ENCODE measurements at places on chromosomes 3 and 15.

- no peak for DNase-seq
Measured at GRCh38 chr3:4065085-4065484, 238.1 kb upstream of the SETMAR start.

GRCh38 chr3:130516645-130517512, at the start of gene COL6A6:
Gene COL6A6 (plus strand): TSS chr3:130517177. CDS start chr3:130560365, 43,188 bp downstream.
- DNase-seq = no peak

- DNase-seq = no peak
Measured at GRCh38 chr3:15384510-15385237, 42.7 kb downstream of the METTL6 start.

GRCh38 chr3:10521772-10522441, 16.5 kb upstream of the ATP2B2 start:
- DNase-seq = no peak

DNA sequence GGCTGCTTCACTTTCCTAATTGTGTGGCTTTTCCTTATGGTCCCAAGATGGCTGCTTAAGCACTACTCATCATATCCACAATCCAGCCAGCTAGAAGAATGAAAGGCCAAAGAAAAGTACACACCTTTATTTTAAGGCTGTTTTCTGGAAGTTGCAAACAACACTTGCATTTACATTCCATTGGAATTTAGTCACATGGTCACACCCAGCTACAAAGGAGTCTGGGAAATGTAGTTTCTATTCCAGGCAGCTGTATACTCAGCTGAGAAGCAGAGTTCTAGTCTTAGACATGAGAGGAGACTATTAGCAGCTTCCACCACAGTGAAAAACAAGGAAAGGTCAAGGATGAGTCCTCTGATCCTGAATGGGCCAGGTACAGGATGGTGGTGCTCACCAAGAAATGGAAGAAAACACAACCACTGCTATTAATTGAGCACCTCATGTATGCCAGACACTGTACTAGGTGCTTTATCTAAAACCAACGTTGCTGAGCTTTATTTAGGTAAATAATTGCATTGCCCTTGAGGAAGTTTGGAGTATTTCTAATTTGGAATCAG, 28.0 kb upstream of the ATG7 start:
- DNase-seq = no peak

GRCh38 chr3:133620066-133620784, 41.5 kb downstream of the TOPBP1 start:
- DNase-seq = no peak

- no peak for DNase-seq
Measured at GRCh38 chr3:100129941-100130340, 15.6 kb upstream of the FILIP1L start.

DNA sequence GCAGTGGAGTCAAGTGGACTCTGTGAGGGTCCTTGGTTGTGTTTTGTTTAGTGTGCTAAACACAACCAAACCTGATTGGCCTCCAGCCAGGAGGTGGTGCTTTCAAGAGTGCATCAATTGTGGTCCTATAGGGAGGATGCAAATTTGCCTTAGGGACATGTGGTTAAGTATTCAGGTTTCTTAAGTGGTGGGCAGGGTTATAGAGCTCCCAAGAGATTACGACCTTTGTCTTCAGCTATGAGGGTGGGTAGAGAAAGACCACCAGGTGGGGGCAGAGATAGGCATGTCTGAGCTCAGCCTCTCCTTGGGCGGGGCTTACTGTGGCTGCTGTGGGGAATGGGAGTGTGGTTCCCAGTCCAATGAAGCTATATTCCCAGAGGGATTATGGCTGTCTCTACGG, 186.6 kb downstream of the SQOR start:
- DNase-seq = no peak

GRCh38 chr3:64215559-64215958, 9.7 kb downstream of the PRICKLE2 start:
- DNase-seq = no peak

DNA sequence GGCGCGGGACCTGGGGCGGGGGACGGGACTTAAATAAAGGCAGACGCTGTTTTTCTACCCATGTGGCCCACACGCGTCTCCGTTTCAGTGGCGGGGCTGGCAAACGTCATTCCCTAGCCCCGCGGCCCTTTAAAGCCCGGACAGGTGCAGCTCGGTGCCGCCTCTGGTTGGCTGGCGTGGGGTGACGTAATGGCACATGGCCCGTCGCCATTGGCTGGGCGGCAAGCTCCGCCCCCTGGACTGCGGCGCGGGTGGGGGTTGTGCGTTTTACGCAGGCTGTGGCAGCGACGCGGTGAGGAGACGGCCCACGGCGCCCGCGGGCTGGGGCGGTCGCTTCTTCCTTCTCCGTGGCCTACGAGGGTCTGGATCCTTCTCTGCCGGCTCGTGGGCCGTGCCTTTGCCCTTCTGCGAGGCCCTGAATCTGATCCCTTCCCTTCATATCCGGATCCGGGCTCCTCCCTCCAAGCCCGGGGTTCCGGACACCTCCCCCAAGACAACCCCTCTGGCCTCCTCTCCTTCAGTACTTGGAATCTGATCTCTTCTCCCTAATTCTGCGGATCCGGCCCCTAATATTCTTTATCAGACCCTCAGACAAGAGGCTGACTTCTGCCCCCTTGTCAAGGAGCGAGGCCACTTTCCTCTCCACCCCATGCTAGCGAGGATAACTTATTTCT, at the start of gene CRELD1:
Gene CRELD1 (plus strand): TSS at position 274 of the 674 bp plus-strand sequence. CDS start 605 bp downstream, outside the sequence.
- DNase-seq = peak; percentile 90

GRCh38 chr3:2976212-2976611, 134.0 kb downstream of the IL5RA start:
- no peak for DNase-seq

DNA sequence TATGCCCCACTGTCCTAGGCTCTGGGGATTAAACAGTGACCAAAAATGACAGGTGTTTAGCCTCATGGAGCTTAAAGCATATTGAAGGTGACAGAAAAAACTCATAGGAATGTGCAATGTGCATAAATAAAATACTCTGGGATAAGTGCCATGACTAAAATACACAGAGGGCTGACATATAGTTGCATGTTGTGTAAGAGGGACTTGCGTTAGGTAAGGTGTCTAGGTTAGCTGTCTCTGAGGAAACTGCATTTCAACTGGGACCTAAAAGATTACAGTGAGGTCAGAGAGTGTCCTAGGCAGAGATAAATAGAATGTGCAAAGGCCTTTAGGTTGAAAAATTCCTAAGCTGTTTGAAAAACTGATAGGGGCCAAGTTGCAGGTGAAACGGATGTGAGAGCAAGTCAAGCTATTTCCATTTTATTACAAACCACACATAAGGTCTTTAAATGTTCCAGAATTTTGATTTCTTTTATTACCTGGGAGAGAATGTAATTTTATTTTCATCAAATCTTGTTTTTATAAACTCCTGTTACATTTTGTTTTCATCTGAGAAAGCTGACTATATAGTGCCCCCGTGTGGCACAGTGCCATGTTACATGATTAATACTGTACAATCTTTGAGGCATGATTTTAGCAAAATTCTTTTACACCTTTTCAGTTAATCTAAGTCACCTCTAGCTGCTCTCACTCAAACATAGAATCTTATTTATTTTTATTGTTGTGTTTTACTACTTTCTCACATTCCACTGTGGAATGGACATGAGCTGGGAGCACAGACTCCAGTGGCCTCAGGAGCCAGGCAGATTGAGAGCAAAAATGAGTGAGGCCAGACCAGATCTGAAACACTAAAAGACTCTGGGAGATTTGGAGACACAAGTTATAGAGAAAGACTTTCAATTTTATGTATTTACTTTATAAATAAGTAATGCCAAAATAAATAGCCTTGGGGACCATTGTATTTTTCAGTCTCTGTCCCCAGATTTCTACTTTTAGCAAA, 259.6 kb upstream of the ZNF717 start:
- DNase-seq = no peak

GRCh38 chr15:20348900-20349773, 192.5 kb downstream of the GOLGA6L6 start:
- peak; percentile 22 for DNase-seq

GRCh38 chr3:7817239-7817638, 684.4 kb upstream of the LMCD1 start:
- DNase-seq = no peak

GRCh38 chr15:96262549-96263489, 67.7 kb upstream of the NR2F2 start:
- no peak for DNase-seq

- no peak for DNase-seq
Measured at GRCh38 chr3:58688574-58688973, 22.0 kb upstream of the FAM3D start.

- no peak for DNase-seq
Measured at GRCh38 chr15:70024521-70024920, 73.2 kb downstream of the TLE3 start.

GRCh38 chr3:107985496-107985895, 105.3 kb downstream of the CD47 start:
- no peak for DNase-seq

- no peak for DNase-seq
Measured at GRCh38 chr15:42133886-42134502, 22.4 kb downstream of the PLA2G4F start.
